Stimulated activated CD4-positive, alpha-beta T cell treated with anti-CD3 and anti-CD28 coated beads, TNF-alpha, amount 100 ng/mL, for 4 hours (primary cell): ENCODE measurements at places on chromosomes 12 and 14.

DNA sequence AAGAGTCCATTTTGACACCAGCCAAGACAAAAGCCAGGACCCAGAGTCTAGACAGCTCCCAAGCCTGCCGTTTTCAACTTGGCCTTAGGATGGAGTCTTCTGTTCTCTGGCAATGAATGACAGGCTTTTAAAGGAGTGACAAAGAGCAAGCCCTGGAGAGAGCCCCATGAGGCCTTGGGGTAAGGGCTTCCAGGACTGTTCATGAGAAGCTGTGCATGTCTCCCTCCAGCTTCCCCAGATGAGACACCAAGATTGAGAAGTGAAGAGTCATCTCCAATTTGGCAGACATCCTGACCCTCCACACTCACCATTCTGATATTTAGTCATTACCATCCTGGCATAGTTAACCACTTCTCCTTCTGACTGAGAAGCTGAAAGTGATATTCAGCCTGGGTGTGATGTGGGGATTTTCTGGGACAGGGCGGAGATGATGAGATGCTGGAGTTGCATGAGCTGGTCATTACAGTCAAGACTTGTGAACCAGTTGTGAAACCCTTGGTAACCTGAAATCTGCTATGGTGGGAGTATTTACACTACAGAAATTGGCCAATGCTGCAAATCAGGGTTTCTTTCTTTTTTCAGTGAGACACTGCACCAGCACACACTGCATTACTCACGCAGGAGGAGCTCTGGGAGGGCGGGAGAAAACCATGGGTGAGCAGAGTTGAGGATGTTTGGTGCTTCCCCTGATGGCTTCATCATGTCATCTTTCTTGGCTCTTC, 77.8 kb downstream of the VCPKMT start:
- no peak for DNase-seq

GRCh38 chr12:42706321-42706720, 116.8 kb upstream of the PRICKLE1 start:
- DNase-seq, result no peak

GRCh38 chr12:132493482-132494178, 3.7 kb downstream of the FBRSL1 start:
- DNase-seq, result no peak

DNA sequence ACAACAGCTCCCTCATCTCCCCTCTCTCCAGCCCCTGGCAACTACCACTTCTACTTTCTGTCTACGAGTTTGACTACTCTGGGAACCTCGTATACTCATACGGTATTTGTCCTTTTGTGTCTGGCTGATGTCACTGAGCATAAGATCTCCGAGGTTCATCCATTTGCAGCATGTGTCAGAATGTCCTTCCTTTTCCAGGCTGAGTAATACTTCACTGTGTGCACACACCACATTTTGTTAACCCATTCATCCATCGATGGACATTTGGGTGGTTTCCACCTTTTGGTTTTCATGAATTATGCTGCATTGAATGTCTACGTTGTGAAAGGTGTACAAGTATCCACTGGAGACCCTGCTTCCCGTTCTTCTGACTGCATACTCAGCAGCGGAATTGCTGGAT, 24.1 kb upstream of the DLK1 start:
- DNase-seq, result no peak

DNA sequence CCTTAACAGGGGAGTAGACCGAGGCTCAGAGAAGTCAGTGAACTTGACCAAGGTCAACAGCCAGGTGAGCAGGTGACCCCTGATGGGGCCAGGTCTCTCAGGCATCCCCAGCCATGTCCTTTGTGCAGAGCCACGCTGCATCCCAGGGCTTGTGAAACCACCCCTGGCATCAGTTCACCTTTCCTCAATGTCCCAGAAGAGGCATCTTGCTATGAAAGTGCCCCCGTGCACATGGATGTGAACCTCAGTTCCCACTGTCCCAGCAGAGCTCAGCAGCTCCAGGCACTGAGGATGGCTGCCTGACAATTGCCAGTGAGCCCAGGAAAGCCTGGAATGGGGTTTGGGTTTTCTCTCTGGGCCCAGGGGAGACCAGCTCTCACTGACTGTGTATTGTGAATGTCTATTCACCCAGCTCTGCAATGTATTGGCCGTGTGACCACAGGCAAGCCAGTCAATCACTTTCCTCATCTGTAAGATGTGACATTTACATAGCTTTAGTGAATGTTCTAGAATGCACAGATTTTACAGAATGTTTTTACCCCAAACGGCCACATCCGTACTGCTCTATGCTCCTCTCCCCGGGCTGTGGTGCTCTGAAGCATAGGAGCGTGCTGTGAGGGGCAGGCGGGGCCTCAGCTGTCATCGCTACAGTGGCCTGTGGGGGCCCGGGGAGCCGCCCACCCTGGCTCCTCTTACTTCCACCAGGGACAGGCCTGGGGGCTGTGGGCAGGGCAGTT, 4.9 kb downstream of the CACNA2D4 start:
- no peak for DNase-seq

- no peak for DNase-seq
Measured at GRCh38 chr12:25716842-25717241, 163.8 kb upstream of the LMNTD1 start.

DNA sequence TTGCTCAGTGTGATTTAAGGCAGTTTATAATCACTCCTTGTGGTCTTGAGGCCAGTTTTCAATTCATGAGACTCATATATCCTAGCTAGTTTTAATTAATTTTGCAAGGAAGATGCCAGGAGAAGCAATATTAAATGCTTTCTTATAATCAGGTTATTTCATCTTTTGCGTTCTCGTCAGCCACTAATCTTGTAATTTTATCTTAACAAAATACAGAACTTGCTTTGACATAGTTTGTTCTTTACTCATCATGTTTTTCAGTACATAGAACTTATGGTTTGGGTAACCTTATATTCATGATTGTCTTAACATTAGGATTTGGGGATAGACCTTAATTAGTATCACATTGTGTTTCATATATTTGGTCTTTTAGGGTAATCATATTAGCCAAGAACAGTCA, 76.0 kb downstream of the LIN52 start:
- no peak for DNase-seq
